ENCODE measurements at places on chromosomes 5 and 9. TPM values are rescaled to one million over a fixed set of nuclear protein-coding genes. Genes with fewer than 3 reads are reported as not detected.

DNA sequence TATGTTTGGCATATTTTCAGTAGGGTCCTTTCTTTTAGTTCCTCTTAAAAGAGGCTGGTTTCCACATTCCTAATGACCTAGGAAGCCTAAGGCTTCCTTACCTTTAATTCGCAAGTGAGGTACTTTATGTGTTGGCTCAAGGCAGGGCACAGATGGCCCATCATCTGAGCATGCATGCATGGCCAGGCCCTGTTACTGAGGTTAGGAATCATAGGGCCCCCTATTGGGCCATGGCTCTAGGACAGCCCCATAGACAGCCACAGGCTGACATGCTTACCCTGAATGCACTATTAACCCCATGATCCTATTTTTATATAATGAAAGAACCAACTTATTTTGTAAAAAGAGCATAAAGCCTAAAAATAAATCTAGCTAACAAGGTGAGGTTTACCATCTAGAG lies 271.4 kb downstream of the ELAVL2 start:
- no peak overlapping the region for H3K4me3 ChIP-seq
- no peak overlapping the region for H3K27ac ChIP-seq
- H3K36me3 ChIP-seq = no peaks in the 10 kb centered on the region
- H3K4me1 ChIP-seq = peaks cover 12% of the 10 kb centered on the region
- H3K27me3 ChIP-seq = no peaks in the 10 kb centered on the region
- no peak for DNase-seq

DNA sequence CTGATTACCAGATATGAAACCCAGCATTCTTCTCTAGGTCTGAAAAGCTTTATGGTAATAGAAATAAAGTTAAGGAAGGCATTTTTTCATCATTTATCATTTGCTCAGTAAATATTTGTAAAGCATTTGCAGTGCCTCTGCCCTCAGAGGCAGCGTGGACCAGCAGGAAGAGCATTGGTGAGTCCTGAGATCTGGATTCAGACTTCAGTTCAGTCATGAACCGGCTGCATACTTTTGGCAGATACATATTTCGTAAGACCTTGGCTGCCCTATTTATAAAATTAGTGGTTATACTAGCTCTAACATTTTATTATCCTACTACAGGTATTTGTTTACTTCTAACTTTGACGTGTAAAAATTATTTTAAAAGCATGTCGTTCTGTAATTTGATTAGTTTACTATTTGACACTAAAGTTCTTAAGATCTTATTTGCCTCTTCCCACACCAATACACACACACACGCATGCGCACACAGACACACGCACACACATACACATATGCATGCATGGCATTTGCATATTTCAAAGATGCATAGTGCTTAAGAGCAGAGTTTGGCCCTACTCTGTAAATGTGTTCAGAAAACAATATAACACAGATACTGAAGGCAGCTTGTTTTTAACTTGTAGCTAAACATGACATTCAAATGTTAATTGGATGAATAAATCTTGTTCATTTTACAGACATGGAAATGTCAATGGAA lies 101.9 kb downstream of the RPS23 start:
- no peaks in the 10 kb centered on the region for H3K27me3 ChIP-seq
- no peak overlapping the region for H3K4me3 ChIP-seq
- peak; percentile 32 for DNase-seq
- no peaks in the 10 kb centered on the region for H3K36me3 ChIP-seq
- H3K27ac ChIP-seq = no peak overlapping the region

GRCh38 chr9:70030156-70030555 lies 13.5 kb upstream of the MAMDC2 start:
- no peaks in the 10 kb centered on the region for H3K4me1 ChIP-seq
- no peak overlapping the region for H3K4me3 ChIP-seq
- no peaks in the 10 kb centered on the region for H3K27me3 ChIP-seq
- H3K27ac ChIP-seq = no peak overlapping the region
- H3K36me3 ChIP-seq = no peaks in the 10 kb centered on the region

DNA sequence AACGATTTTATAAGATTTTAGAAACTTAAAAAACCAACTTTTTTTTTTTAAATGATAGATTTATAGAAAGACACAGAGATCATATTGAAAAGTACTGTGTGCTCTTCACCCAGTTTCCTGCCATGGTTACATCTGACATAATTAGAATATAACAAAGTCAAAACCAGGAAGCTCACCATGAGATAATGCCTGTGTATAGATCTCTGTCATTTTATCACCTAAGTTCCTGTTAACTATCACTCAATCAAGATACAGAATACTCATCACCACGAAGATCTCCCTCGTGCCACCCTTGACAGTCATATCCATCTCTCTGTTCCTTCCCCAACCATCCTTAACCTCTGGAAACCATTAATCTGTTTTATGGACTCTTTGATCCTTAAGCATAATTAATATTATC lies 39.1 kb downstream of the POC5 start:
- no peak for DNase-seq
- no peaks in the 10 kb centered on the region for H3K36me3 ChIP-seq

- no peaks in the 10 kb centered on the region for H3K36me3 ChIP-seq
- H3K27ac ChIP-seq = no peak overlapping the region
- H3K4me3 ChIP-seq = no peak overlapping the region
- H3K4me1 ChIP-seq = no peaks in the 10 kb centered on the region
- no peaks in the 10 kb centered on the region for H3K27me3 ChIP-seq
- no peak for DNase-seq
These were observed 102.2 kb upstream of the MOCS2 start for GRCh38 chr5:53211799-53212198.

DNA sequence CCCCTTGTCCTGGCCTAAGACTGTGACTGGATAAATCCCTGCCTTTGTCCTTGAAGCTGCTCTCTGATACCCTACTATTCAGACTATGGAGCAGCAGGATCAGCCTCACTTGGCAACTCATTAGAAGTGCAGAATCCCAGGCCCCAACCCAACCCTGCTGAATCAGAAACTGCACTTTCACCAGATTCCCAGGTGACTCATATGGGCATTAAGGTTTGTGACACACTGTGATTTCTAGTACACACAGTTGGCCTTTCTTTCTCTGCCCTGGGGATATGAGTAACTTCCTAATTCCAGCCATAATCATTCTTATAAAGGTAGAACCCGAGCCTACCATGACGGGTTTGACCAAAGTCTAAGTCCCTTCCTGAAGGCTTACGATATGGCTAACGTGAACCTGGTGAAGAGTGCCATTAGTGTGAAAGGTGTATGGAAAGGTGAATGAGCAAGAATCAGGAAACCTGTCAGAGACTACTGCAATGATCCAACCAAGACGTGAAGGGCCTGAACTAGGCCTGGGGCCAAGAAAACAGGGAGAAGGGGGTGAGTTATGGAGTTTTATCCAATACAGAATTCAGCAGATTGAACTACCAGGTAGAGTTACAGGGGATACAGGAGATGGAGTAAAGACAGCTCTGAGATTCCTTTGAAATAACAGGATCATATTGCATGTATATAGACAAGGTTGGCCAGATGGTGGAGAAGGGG lies 533.0 kb downstream of the BNC2 start:
- H3K27ac ChIP-seq = no peak overlapping the region
- no peaks in the 10 kb centered on the region for H3K4me1 ChIP-seq
- H3K27me3 ChIP-seq = no peaks in the 10 kb centered on the region

DNA sequence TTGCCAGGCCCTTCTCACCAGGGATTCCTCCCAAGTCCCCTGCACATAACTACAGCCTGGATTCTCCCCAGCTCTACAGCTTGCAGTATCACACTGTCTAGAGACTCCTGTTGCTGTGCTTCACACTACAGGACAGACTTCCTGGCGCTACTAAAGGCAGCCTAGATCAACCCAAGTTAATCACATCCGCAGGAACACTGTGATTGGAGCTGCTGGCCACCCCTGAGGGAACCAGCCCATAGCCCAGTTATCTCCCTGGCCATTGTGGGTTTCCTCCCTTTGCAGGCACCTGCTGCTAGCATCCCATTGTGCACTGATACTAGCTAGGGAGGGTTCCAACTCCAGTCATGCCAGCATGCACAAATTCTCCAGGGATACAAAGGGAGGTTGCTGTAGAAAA lies 53.5 kb downstream of the NLN start:
- DNase-seq = no peak
- H3K4me3 ChIP-seq = no peak overlapping the region
- H3K4me1 ChIP-seq = peaks cover 13% of the 10 kb centered on the region
- H3K36me3 ChIP-seq = no peaks in the 10 kb centered on the region

- no peaks in the 10 kb centered on the region for H3K36me3 ChIP-seq
- no peaks in the 10 kb centered on the region for H3K27me3 ChIP-seq
- DNase-seq = no peak
These were observed 125.0 kb downstream of the DTWD2 start for GRCh38 chr5:118863345-118863744.

GRCh38 chr5:53008751-53009150 lies 19.6 kb downstream of the ITGA2 start:
- no peaks in the 10 kb centered on the region for H3K27me3 ChIP-seq
- DNase-seq = no peak
- no peaks in the 10 kb centered on the region for H3K4me1 ChIP-seq
- H3K27ac ChIP-seq = no peak overlapping the region
- H3K36me3 ChIP-seq = no peaks in the 10 kb centered on the region

DNA sequence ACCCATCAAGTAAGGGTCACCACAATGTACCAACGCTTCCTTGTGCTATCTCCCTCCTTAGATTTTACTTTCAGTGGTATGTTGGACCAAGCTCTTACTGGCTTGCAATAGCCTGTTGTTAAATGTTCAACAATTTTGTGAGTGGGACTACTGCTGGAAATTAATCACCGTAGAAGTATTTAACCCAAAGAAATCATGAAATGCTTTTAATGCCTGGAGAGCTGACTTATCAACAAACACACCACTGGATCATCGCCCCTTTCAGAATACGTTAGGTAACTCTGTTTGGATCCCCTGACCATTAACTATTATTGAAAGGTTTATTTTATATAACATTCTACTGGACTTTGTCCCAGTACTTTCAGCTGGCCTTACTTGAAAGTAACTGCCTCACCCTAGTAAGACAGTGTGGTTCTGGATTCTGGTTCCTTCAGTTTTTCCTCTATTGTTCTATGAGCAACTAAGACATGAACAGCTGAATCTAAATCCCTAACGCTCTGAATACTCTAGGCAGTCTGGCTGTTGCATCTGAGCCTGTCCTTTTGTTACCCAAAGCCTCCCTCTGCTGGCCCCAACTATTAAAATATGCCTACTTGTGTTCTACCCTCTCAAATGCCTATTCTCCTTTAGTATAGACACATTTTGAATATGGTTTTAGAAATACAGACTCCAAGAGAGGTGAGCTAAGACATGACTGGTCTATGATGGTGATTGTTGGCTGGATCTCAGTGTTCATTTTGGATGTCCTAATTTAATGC lies 1203.4 kb upstream of the DMAC1 start:
- H3K27me3 ChIP-seq = no peaks in the 10 kb centered on the region
- no peaks in the 10 kb centered on the region for H3K4me1 ChIP-seq
- peak; percentile 59 for DNase-seq
- no peak overlapping the region for H3K27ac ChIP-seq
- H3K4me3 ChIP-seq = no peak overlapping the region

DNA sequence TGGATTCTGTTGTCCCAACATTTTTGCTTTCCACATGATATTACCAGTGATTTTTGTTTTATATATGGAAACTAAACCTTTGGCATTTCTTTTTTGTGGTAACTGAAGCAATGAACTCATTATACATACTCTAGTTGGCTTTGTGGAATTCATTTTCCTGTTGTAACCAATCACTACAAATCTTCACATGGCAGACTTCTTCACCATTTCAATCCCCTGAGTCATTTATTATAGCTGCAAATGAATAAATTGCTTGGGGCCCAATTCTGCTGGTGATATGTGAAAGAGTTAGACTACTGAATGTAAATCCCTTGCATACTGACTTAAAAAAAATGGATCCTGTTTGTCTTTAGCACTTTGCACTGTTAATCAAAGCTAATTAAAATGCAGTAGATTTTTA lies 1709.6 kb upstream of the WWC1 start:
- no peaks in the 10 kb centered on the region for H3K36me3 ChIP-seq
- H3K27ac ChIP-seq = no peak overlapping the region
- no peak for DNase-seq

DNA sequence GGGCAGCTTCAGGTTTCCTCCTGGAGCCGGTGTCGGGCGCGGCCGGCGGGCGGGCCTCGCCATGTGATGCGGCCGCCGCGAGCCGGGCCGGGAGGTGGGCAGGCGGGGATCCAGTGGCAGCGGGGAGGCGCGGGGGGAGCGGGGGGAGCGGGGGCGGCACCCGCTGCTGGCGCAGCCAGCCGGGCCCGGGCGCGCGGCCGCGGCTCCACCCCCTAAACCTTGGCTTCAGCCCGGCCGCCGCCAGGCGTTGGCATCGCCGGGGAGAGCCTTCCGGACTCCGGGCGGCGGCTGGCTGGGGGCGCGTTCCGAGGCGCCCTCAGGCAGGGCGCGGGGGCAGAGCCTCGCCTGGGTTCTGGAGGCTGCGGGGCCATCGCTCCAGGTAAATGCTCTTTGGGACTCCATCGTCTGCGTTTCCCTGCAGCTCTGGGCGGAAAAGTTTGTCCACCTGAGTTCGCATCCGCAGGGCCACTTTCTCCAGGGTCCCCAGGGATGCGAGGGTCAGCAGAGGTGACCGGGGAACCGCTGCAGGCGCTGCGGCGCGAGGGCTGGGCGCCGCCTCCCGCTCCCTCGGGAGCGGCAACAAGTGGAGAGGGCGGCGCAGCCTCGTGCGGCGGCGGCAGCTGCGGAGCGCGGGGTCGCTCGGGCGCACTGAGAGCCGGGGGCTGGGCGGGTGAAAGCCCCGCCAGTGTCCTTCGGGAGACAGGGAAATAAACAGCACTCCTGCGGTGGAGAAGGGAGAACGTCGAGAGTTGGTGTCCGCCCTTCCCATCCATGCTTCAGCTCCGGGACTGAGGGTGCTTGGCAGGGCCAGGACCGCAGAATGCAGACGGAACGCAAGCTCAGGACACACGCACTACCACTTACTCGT lies at the start of gene ARHGEF28:
TSS of gene ARHGEF28 (plus strand) at position 253 of the 868 bp plus-strand sequence. CDS start 58,656 bp downstream, outside the sequence.
- H3K4me3 ChIP-seq = peak within 1 kb of the TSS; percentile 41
- no peaks in the 10 kb centered on the region for H3K36me3 ChIP-seq
- peaks cover 97% of the 10 kb centered on the region for H3K27me3 ChIP-seq
- H3K4me1 ChIP-seq = peaks cover 4% of the 10 kb centered on the region
- H3K27ac ChIP-seq = no peak within 1 kb of the TSS
- peak; percentile 52 for DNase-seq

DNA sequence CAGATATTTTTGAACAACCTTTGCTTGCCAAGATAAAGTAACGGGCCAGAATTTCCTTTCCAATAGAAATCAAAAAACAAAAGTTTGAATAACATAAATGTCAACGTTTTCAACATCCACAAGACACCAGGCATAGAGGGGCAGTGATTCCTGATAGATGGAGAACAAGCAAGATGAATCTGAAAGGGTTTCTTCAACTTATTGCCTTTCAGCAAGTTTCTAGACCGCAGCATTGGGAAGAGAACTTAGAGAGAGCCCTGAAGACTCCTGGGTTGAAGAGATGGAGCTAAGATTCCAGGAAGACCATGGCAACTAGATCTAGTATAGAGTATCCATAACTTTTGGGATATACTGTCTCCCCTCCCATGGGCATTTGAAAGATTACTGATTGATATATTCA lies 751.4 kb upstream of the CTNND2 start:
- no peaks in the 10 kb centered on the region for H3K4me1 ChIP-seq
- H3K27me3 ChIP-seq = no peaks in the 10 kb centered on the region
- H3K27ac ChIP-seq = no peak overlapping the region
- no peaks in the 10 kb centered on the region for H3K36me3 ChIP-seq
- no peak for DNase-seq
- H3K4me3 ChIP-seq = no peak overlapping the region

GRCh38 chr9:114837923-114838322 lies 32.1 kb upstream of the TNFSF15 start:
- no peaks in the 10 kb centered on the region for H3K36me3 ChIP-seq
- no peak overlapping the region for H3K4me3 ChIP-seq
- peaks cover 24% of the 10 kb centered on the region for H3K27me3 ChIP-seq
- H3K4me1 ChIP-seq = no peaks in the 10 kb centered on the region
- DNase-seq = no peak

The SLC25A2 gene
- polyA plus RNA-seq = not detected

The PCDHGA10 gene
- 1.1 TPM for polyA plus RNA-seq

The KCNV2 gene
- 0.49 TPM for polyA plus RNA-seq

The RARS1 gene
- 81.2 TPM for polyA plus RNA-seq

The KIAA0825 gene
- 1.5 TPM for polyA plus RNA-seq
